ENCODE measurements at places on chromosomes 3 and 15. TPM values are rescaled to one million over a fixed set of nuclear protein-coding genes. Genes with fewer than 3 reads are reported as not detected.

Gene SH2D7
- polyA plus RNA-seq: not detected

Gene IL12A
- 3.9 TPM for polyA plus RNA-seq

Gene LRRIQ4
- polyA plus RNA-seq: not detected

Gene CILP
- polyA plus RNA-seq: not detected

Gene EPHB1
- polyA plus RNA-seq: not detected

Gene SLC22A14
- polyA plus RNA-seq: not detected

Gene BOC
- not detected for polyA plus RNA-seq

- no peaks in the 10 kb centered on the region for H3K4me1 ChIP-seq
- peaks cover 15% of the 10 kb centered on the region for H3K27me3 ChIP-seq
- DNase-seq: no peak
- no peak overlapping the region for H3K27ac ChIP-seq
- H3K36me3 ChIP-seq: no peaks in the 10 kb centered on the region
These were observed 11.9 kb downstream of the C2CD4B start for GRCh38 chr15:62153228-62153627.

DNA sequence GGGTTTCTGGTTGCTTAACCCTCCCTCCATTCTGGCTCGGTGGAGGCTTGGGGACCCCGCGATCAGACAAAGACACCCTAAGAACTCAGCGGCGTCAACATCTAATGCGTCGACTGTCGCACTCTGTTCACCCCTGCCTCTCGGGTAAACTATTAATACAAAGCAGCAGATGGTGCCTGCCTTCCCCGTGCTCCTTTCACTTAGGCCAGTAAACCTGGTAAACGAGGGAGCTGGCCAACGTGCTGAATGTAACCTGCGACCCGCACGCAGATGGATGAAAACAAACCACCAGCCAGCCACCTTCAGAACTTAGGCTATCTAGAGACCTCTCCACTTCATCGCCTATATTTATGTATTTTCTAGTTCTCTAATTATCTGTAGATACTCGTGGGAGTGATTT is 848 bp upstream of the CADPS start:
- no peak overlapping the region for H3K4me3 ChIP-seq
- no peak for DNase-seq
- no peaks in the 10 kb centered on the region for H3K4me1 ChIP-seq
- no peak overlapping the region for H3K27ac ChIP-seq

GRCh38 chr3:60673123-60673522 is 578.1 kb downstream of the FHIT start:
- no peak overlapping the region for H3K27ac ChIP-seq
- H3K36me3 ChIP-seq: no peaks in the 10 kb centered on the region
- H3K4me3 ChIP-seq: no peak overlapping the region
- DNase-seq: no peak

GRCh38 chr3:13598201-13598600 is 49.3 kb downstream of the FBLN2 start:
- H3K4me1 ChIP-seq: no peaks in the 10 kb centered on the region
- H3K36me3 ChIP-seq: no peaks in the 10 kb centered on the region
- H3K27me3 ChIP-seq: peaks cover 12% of the 10 kb centered on the region
- no peak overlapping the region for H3K4me3 ChIP-seq
- DNase-seq: no peak

DNA sequence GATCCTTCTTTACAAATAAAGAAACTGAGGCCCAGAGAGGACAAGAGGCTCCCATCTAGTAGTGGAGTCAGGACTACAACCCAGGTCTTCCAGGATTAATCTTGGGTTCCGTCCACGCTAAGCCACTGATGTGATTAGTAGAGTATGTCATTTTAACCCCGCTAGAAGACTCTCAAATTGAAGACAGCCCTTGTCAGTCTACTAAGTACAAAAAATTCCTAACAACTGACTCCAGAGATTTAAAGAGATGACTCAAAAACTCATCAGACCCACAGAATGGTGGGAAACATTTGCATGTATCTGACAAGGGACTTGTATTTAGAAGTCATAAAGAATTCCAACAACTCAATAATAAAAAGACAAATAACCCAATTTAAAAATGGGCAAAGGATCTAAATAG is 145.3 kb downstream of the CNTN3 start:
- no peak for DNase-seq
- no peak overlapping the region for H3K27ac ChIP-seq
- no peaks in the 10 kb centered on the region for H3K36me3 ChIP-seq
- H3K4me1 ChIP-seq: no peaks in the 10 kb centered on the region
- peaks cover 4% of the 10 kb centered on the region for H3K27me3 ChIP-seq

- H3K4me1 ChIP-seq: peaks cover 14% of the 10 kb centered on the region
- H3K27me3 ChIP-seq: peaks cover 30% of the 10 kb centered on the region
- peak overlapping the region; percentile 88 for H3K4me3 ChIP-seq
- H3K27ac ChIP-seq: no peak overlapping the region
- DNase-seq: peak; percentile 13
These were observed 1.3 kb downstream of the KLF15 start for GRCh38 chr3:126355777-126356372.

GRCh38 chr3:71872256-71872655 is 87.3 kb upstream of the PROK2 start:
- H3K36me3 ChIP-seq: peaks cover 8% of the 10 kb centered on the region
- no peak overlapping the region for H3K4me3 ChIP-seq
- no peak for DNase-seq
- peaks cover 34% of the 10 kb centered on the region for H3K27me3 ChIP-seq
- no peak overlapping the region for H3K27ac ChIP-seq
- peaks cover 5% of the 10 kb centered on the region for H3K4me1 ChIP-seq

GRCh38 chr3:177150970-177151627 is 46.2 kb downstream of the TBL1XR1 start:
- peak overlapping the region; percentile 54 for H3K4me3 ChIP-seq
- H3K27me3 ChIP-seq: no peaks in the 10 kb centered on the region
- no peak for DNase-seq
- peak overlapping the region; percentile 81 for H3K27ac ChIP-seq
- no peaks in the 10 kb centered on the region for H3K36me3 ChIP-seq

GRCh38 chr15:99981839-99982658 is 248.8 kb upstream of the LYSMD4 start:
- H3K27ac ChIP-seq: no peak overlapping the region
- H3K4me3 ChIP-seq: no peak overlapping the region
- no peaks in the 10 kb centered on the region for H3K4me1 ChIP-seq
- DNase-seq: no peak

DNA sequence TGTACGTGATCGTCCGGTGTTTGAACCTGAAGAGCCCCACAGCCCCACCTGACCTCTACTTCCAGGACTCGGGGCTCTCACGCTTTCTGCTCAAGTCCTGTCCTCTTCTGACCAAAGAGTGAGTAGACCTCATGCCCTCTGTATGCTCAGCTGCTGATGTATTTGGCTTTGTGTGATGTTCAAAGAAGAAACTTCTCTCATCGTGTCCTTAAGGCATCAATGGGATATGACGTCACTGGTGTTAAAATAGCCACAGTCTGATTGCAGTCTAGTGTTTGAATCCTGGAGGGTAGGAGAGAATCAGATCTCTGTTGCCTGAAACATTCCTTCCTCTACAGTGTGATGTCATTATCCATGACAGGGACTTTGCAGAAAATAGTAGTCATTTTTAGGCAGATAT is 28.1 kb downstream of the ABHD2 start:
- no peaks in the 10 kb centered on the region for H3K27me3 ChIP-seq
- no peak overlapping the region for H3K27ac ChIP-seq
- H3K4me3 ChIP-seq: no peak overlapping the region
- H3K36me3 ChIP-seq: peaks cover 22% of the 10 kb centered on the region
- DNase-seq: no peak

DNA sequence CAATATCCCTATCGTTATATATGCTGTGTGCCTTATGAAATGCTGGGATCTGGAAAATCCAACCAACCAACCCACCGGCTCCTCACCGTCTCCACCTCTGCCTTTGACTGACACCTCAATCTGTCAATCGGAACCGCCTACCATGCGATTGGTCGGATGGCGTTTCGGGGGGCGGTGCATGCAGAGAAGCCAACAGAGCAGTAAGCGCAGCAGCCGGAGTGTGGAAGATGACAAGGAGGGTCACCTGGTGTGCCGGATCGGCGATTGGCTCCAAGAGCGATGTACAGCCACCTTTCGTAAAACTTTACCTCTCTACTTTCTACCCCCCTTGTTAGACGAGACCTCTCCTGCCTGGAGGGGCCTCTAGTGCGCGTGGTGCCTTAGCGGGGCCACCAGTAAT is 6.3 kb downstream of the CLK3 start:
- peaks cover 45% of the 10 kb centered on the region for H3K4me1 ChIP-seq
- H3K27me3 ChIP-seq: no peaks in the 10 kb centered on the region
- H3K36me3 ChIP-seq: no peaks in the 10 kb centered on the region
- H3K4me3 ChIP-seq: no peak overlapping the region

DNA sequence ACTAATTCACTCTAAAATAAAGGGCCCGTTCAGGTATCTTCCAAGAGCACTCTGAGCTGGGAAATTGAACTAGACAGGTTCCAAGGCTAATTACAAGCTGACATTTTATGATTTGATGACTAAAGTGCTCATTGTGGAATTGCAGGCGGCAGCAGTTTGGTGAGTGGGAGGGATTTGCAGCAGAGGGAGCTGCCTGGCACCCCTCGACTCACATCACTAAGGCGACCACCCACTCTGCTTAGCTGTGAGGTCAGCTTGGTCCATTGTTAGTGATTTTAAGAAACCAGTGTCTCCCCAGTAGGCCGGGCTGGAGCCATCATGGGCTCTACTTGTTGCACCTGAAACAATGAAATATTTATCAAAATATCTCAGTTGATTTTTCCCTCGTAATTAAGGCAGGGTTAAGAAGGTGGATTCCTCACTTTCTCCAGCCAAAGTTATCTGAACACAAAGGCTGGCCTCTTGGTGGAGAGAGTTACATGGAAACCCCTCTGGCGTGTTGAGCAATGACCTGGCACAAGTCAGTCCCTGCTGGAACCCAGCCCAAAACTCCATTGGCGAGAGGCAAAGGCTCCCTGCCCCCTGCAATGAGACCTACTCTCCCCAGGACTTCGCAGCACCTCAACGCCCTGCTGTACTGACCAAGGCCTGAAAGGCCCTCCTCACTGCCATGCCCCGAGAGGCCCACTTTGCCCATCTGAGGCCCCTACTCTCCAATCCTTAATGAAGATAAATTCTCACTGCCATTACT is 65.0 kb upstream of the ATP2B2 start:
- no peak overlapping the region for H3K4me3 ChIP-seq
- H3K27me3 ChIP-seq: peaks cover 59% of the 10 kb centered on the region
- H3K36me3 ChIP-seq: no peaks in the 10 kb centered on the region
- no peak overlapping the region for H3K27ac ChIP-seq
- DNase-seq: no peak

DNA sequence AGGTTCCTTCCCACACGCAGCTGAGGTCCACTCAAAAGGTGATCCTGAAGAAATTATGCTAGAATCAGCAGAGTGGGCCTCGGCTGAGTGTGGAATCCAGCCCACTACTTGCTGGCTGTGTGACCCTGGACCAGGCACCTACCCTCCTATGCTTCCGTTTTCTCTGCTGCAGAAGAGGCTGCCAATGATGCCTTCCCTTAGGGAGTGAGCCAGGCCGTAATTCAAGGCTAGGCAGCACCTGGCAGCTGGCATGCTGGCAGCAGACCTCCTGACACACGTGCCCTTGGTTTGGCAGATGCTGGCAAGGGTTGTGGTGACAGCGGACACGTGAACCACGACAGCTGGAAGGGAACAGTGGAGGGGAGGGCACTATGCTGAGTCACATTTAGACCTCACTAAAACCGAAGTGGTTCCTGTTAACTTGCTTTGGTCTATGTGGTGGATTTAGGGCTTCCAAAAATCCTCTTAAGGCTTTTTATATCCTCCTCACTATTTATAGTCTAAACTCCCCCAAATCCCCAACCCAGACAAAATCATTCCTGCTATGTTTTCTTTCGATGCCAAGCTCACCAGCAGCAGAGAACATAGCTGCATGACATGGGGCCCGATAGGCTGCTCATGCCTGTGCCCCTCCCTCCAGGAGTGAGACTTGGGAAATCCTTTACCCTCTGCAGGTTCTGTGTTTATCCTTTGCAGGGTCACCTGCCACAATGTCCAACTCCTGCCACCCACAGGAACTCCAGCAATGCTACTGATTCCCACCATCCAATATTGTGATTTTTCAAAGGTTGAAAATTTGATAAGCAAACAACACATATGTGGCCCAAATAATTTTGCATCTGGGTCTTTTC is 10.6 kb upstream of the PCSK6 start:
- no peak overlapping the region for H3K4me3 ChIP-seq
- H3K36me3 ChIP-seq: peaks cover 15% of the 10 kb centered on the region
- H3K27ac ChIP-seq: no peak overlapping the region
- no peak for DNase-seq

DNA sequence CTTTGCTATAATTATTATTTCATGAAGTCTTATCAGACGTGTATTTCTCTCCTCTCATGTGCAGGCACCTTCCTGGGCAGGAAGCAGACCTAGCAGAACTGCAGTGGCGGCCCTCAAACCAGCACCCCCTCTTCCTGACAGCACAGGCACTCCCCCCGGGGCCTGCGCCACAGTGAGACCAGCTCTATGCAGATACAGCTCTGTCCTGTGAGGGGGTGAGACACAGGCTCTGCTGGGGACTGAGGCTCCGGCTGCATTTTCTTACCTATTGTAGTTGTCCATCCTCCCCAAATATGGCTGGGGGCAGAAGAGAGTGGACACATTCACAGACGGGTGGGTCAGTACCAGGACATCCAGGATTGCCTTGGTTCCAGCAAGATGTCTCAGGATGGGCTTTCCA is 5.0 kb downstream of the CISH start:
- H3K27ac ChIP-seq: no peak overlapping the region
- no peak for DNase-seq
- H3K27me3 ChIP-seq: no peaks in the 10 kb centered on the region
- peaks cover 48% of the 10 kb centered on the region for H3K4me1 ChIP-seq
- no peaks in the 10 kb centered on the region for H3K36me3 ChIP-seq

DNA sequence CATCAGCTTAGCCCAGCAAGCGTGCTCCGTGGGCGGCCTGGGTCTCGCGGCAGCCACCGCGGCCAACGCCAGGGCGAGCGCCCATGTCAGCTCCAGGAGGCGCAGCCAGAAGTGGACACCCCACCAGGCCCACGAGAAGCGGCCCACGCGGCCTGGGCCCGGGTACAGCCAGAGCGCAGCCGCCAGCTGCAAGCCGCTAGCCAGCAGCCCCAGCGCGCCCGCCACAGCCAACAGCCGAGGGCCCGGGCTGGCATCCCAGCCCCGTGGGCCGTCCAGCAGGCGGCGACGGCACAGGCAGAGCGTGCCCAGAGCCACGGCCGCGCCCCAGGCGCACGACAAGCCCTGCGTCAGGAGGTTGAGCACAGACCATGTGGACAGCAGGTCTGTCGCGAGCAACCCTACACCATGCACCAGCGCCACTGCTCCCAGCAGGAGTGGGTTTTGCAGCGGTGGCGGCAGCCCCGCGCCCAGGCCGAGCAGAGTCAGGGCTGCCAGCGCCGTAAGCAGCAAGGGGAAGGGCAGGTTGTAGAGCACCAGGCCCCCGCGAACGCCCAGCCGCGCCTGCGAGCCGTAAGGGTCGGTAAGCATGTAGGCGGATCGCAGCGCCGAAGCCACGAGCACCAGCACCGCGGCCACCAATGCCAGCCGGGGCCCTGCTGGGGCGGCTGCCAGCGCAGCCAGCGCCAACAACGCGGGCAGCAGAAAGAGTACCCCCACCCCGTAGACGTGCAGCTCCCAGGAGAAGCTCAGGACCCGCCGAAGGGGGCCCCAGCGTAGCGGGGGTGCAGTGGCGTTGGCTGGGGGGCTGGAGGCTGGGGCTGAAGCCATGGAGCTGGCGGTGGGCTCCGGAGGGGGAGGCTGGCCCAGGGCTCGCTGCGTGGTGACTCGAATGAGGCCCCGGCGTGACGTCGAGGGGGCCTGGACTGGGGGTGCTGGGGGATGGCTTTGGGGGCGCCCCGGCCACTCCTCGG is 4.9 kb downstream of the PRRT3 start:
- H3K27ac ChIP-seq: no peak overlapping the region
- peak overlapping the region; percentile 15 for H3K4me3 ChIP-seq
- H3K36me3 ChIP-seq: no peaks in the 10 kb centered on the region
- H3K4me1 ChIP-seq: peaks cover 15% of the 10 kb centered on the region
- H3K27me3 ChIP-seq: peaks cover 9% of the 10 kb centered on the region
- DNase-seq: no peak

Data from naive B cell (primary cell).